ENCODE measurements at places on chromosomes 4 and X. TPM values are rescaled to one million over a fixed set of nuclear protein-coding genes. Genes with fewer than 3 reads are reported as not detected.

DNA sequence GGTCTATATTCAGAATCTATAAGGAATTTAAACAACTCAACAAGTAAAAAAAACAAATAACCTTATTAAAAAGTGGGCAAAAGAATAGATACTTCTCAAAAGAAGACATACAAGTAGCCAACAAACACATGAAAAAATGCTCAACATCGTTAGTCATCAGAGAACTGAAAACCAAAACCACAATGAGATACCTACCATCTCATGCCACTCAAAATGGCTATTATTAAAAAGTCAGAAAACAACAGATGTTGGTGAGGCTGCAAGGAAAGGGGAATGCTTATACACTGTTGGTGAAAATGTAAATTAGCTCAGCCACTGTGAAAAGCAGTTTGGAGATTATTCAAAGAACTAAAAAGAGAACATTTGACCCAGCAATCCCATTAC, 201.6 kb downstream of the QDPR start:
- no peak overlapping the region for H3K27ac ChIP-seq
- no peaks in the 10 kb centered on the region for H3K36me3 ChIP-seq
- H3K4me1 ChIP-seq = no peaks in the 10 kb centered on the region
- DNase-seq = no peak

GRCh38 chr4:120132935-120133334, 66.3 kb upstream of the MAD2L1 start:
- no peaks in the 10 kb centered on the region for H3K27me3 ChIP-seq
- H3K4me1 ChIP-seq = no peaks in the 10 kb centered on the region
- H3K36me3 ChIP-seq = no peaks in the 10 kb centered on the region
- H3K27ac ChIP-seq = no peak overlapping the region

- H3K27me3 ChIP-seq = no peaks in the 10 kb centered on the region
- no peak overlapping the region for H3K27ac ChIP-seq
- H3K4me3 ChIP-seq = no peak overlapping the region
- H3K4me1 ChIP-seq = no peaks in the 10 kb centered on the region
Measured at GRCh38 chr4:69754926-69755580, 5.4 kb downstream of the SULT1B1 start.

GRCh38 chr4:81527115-81527514, 55.4 kb upstream of the RASGEF1B start:
- no peaks in the 10 kb centered on the region for H3K27me3 ChIP-seq
- H3K4me3 ChIP-seq = no peak overlapping the region

DNA sequence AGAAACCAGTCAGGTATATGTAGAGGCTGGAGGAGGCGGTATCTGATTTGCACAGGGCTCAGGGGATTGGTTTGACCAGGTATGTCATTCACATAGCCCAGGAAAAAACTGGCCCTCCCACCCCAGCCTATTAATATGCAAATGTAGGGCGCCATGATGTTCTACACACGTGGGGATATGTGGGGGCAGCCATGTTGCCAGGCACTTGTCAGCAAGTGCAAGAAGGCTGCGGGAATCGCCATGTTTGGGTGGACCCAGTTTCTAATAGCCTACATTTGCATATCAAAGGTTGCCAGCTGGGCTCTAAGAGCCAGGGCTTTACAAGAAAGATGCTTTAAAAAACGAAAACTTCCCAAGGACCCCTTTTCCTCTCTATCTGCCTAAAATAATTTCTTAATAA, 335.1 kb downstream of the SMARCA1 start:
- peak; percentile 81 for DNase-seq
- no peaks in the 10 kb centered on the region for H3K27me3 ChIP-seq
- H3K27ac ChIP-seq = no peak overlapping the region
- H3K4me1 ChIP-seq = peaks cover 16% of the 10 kb centered on the region
- H3K4me3 ChIP-seq = no peak overlapping the region

DNA sequence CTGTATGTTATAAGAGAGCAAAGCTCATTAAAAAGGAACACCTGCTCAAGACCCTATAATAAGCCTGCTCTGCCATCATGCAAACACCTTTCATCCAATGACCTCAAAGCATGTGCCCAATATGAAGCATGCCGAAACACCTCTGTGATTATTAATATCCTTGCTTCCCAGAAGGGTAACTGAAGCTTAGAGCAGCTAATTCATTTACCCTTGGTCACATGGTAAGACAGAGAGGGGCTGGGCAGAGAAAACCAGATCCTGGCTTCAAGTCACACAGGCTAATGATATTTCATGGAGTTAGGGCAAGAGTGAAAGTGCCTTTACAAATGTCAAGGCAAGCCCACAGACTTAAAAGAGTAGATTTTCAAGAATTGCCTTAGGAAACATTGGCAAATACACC, 5.6 kb downstream of the AMOT start:
- no peaks in the 10 kb centered on the region for H3K36me3 ChIP-seq
- no peak overlapping the region for H3K4me3 ChIP-seq
- DNase-seq = no peak
- H3K4me1 ChIP-seq = peaks cover 13% of the 10 kb centered on the region
- no peak overlapping the region for H3K27ac ChIP-seq

DNA sequence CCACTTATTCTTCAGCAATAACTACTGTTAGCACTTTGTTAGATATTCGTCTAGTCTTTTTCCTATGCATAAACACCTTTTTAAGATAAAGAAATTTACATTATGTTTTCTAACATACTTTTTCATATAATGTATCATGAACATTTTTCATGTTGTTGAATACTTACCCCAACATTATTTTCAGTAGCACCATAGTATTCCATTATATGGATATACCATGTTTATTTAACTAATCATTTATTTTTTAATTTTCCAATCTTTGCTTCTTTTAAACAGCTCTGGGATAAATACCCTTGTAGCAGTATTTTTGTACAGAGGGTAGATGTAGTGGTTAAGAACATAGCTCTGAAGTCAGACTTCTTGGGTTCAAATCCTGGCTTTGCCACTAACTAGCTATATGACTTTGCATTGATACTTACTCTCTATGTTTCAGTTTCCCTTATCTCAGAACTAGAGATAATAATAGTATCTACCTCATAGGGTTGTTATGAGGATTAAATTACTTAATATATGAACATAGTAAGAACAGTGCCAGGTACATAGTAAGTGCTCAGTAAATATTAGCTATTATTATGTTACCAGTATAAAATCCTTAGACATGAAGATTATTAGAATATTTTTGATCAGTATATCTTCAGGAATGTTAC, 11.3 kb downstream of the EXOC1 start:
- no peak overlapping the region for H3K27ac ChIP-seq
- no peaks in the 10 kb centered on the region for H3K4me1 ChIP-seq
- no peak for DNase-seq

- H3K4me3 ChIP-seq = peak overlapping the region; percentile 23
- H3K27me3 ChIP-seq = no peaks in the 10 kb centered on the region
- peaks cover 14% of the 10 kb centered on the region for H3K4me1 ChIP-seq
- DNase-seq = no peak
- no peaks in the 10 kb centered on the region for H3K36me3 ChIP-seq
Measured at GRCh38 chrX:17549107-17549651, 174.2 kb downstream of the NHS start.

GRCh38 chr4:57194068-57194611, 84.0 kb upstream of the IGFBP7 start:
- peak overlapping the region; percentile 33 for H3K4me3 ChIP-seq
- H3K4me1 ChIP-seq = peaks cover 36% of the 10 kb centered on the region
- peak; percentile 79 for DNase-seq
- H3K27me3 ChIP-seq = peaks cover 17% of the 10 kb centered on the region

DNA sequence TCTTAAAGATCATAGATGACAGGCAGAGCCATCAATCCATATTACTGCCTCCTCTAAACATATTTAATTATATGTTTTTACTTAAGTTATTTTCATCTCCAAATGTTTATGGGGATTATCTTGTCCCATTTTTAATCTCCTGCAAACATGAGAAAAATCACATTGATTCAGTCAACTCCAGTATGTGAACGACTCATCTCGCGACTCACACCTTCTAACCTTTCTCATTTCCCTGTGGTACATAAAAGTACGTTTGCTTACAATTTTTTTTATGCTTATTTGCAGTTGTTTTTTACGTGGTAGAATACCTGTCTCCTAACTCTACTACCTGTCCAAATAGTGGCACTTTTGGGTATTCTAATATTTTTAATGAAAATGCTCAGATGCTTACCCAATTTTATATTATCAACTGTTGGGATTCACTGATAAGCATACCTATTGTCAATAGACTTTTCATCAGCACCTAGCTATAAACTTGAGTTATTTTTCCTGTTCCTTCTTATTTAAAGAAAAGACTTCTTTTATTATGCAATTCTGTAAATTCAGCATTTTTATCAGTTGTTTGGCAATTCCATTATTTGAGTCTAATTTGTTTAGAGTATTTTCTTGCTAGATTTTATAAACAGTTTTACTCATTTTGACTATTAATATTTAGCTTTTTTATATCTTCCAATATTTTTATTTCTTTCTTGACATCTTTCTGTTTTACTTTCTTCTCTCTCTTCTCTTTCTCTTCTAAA, 276.6 kb downstream of the ANK2 start:
- DNase-seq = no peak
- no peaks in the 10 kb centered on the region for H3K36me3 ChIP-seq
- H3K27ac ChIP-seq = no peak overlapping the region
- H3K27me3 ChIP-seq = no peaks in the 10 kb centered on the region

DNA sequence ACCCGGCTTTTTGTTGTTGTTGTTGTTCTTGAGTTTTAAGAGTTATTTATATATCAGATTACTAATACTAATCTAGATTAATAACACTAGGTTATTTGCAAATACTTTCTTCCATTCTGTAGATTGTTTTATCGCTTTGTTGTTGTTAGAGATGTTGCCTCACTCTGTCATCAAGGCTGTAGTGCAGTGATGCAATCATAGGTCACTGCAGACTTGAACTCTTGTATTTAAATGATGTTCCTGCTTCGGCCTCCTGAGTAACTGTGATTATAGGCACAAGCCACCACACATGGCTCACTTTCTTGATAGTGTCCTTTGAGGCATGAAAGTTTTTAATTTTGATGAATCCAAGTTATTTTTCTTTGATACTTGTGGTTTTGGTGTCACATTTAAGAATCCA, 129.0 kb downstream of the VSIG4 start:
- no peak overlapping the region for H3K27ac ChIP-seq
- H3K4me1 ChIP-seq = no peaks in the 10 kb centered on the region
- no peak for DNase-seq
- no peak overlapping the region for H3K4me3 ChIP-seq

- H3K27ac ChIP-seq = no peak overlapping the region
- no peaks in the 10 kb centered on the region for H3K36me3 ChIP-seq
- no peaks in the 10 kb centered on the region for H3K4me1 ChIP-seq
- no peak overlapping the region for H3K4me3 ChIP-seq
- no peak for DNase-seq
Measured at GRCh38 chrX:45735571-45735970, 534.9 kb upstream of the DIPK2B start.

DNA sequence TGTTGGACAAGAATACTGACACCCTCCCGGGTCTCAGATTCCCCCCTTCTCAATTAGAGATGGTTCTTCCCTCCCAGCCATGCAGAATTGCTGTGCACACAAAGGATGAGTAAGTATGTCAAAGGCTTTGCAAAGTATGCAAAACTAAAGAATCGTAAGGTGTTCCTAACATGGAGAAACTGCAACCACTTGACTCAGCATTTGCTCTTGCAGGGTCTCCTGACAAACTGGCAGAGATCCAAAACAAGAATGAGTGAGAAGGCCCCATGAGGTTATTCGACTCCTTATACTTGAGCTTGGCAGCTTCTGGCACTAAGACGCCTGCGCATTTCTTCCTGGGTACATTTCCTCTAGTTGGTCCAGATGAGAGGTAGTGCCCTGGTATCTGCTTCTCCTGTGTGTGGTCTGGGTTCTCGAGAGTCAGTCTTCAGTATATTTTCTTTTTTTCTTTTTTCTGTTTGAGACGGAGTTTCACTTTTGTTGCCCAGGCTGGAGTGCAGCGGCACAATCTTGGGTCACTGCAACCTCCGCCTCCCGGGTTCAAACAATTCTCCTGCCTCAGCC, 8.2 kb downstream of the FAM184B start:
- no peak overlapping the region for H3K4me3 ChIP-seq
- H3K4me1 ChIP-seq = no peaks in the 10 kb centered on the region
- H3K27me3 ChIP-seq = no peaks in the 10 kb centered on the region
- H3K36me3 ChIP-seq = no peaks in the 10 kb centered on the region

STBD1 gene
- total RNA-seq = 2.6 TPM

DLG3 gene
- 54.2 TPM for total RNA-seq

ZC4H2 gene
- 20.5 TPM for total RNA-seq

CYP4V2 gene
- 3.4 TPM for total RNA-seq

SPANXA2 gene
- total RNA-seq = not detected

Measured in GM23338 (cell line).